Endothelial cell of umbilical vein (primary cell): ENCODE measurements at places on chromosomes 7 and 10. TPM values are rescaled to one million over a fixed set of nuclear protein-coding genes. Genes with fewer than 3 reads are reported as not detected.

The FOXI2 gene
- total RNA-seq: not detected in 2 replicates

The CD36 gene
- total RNA-seq: 0.58 and 1.2 TPM in 2 replicates

The CCL26 gene
- total RNA-seq: not detected in 2 replicates

The ZNF117 gene
- total RNA-seq: 12.6 and 24.7 TPM in 2 replicates

The FLNC gene
- total RNA-seq: 81.8 and 81.9 TPM in 2 replicates

The ACTL6B gene
- total RNA-seq: not detected in 2 replicates

The BHLHA15 gene
- 1.2 and 1.5 TPM in 2 replicates for total RNA-seq

The GFRA1 gene
- total RNA-seq: 0.88 and 0.95 TPM in 2 replicates

The FAM171A1 gene
- 75.8 and 81.8 TPM in 2 replicates for total RNA-seq

The CNNM1 gene
- total RNA-seq: not detected in 2 replicates

The GRM3 gene
- not detected in 2 replicates for total RNA-seq

The IFIT1B gene
- total RNA-seq: not detected in 2 replicates

The CDH23 gene
- not detected in 2 replicates for total RNA-seq

The CCDC172 gene
- not detected in 2 replicates for total RNA-seq

The OR6V1 gene
- not detected in 2 replicates for total RNA-seq

The SKAP2 gene
- total RNA-seq: 27.6 and 30.5 TPM in 2 replicates

The CYP2C19 gene
- not detected in 2 replicates for total RNA-seq

The GRM8 gene
- total RNA-seq: not detected in 2 replicates

The DEPP1 gene
- total RNA-seq: 318 and 364 TPM in 2 replicates

The GPC2 gene
- total RNA-seq: 17.5 and 20.9 TPM in 2 replicates

The NKX1-2 gene
- not detected in 2 replicates for total RNA-seq

The MKRN1 gene
- total RNA-seq: 52.1 and 52.2 TPM in 2 replicates

The HMX3 gene
- not detected in 2 replicates for total RNA-seq

The ATG9B gene
- total RNA-seq: not detected in 2 replicates

The NUTM2E gene
- 0.30 TPM in 1 of 2 replicates, not detected in the other for total RNA-seq

The PRF1 gene
- total RNA-seq: not detected in 2 replicates

The C10orf67 gene
- total RNA-seq: not detected in 2 replicates

The UPK3BL2 gene
- total RNA-seq: 29.8 and 30.6 TPM in 2 replicates

The TAS2R41 gene
- total RNA-seq: not detected in 2 replicates

The EPHB6 gene
- total RNA-seq: 2.9 TPM in 2 replicates

The WDFY4 gene
- total RNA-seq: 10.2 and 10.5 TPM in 2 replicates

The GUSB gene
- total RNA-seq: 46.4 and 55.7 TPM in 2 replicates

The CHRM2 gene
- total RNA-seq: not detected in 2 replicates

The GRID1 gene
- not detected in 2 replicates for total RNA-seq

The RTKN2 gene
- total RNA-seq: 4.8 and 5.5 TPM in 2 replicates

The ST8SIA6 gene
- 0.35 and 0.51 TPM in 2 replicates for total RNA-seq

The STAG3 gene
- total RNA-seq: 0.55 and 1.4 TPM in 2 replicates

The MSMB gene
- not detected in 2 replicates for total RNA-seq

The RELN gene
- 0.15 and 1.4 TPM in 2 replicates for total RNA-seq

The PNLIPRP1 gene
- total RNA-seq: not detected in 2 replicates

The FRMPD2 gene
- total RNA-seq: 0.42 and 0.97 TPM in 2 replicates

The SCD gene
- total RNA-seq: 396 and 426 TPM in 2 replicates
